Umbilical cord (tissue), 2 donors: ENCODE measurements at places on chromosomes 12 and 14. TPM values are rescaled to one million over a fixed set of nuclear protein-coding genes. Genes with fewer than 3 reads are reported as not detected.

- no peak for DNase-seq
These were observed 101.8 kb downstream of the CMKLR1 start for GRCh38 chr12:108237272-108237671.

GLIPR1L2 gene
- total RNA-seq, result 2.9 TPM

DNA sequence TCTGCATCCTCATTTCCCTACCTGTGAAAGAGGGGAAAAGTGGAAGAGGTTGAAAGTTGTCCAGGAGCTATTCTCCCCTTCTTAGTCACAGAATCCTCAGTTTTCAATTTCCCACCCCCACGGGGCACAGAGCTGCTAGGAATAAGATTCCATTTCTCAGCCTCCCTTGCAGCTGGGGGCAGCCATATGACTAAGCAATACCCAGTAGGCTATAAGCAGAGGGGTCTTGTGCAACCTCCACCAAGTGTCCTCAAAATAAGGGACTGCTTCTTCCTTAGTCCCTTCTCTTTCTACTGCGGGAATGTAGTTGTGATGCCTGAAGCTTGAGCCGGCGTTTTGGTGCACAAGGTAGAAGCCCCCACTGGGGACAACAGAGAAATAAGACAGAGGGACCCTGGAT lies 40.9 kb downstream of the VWF start:
- no peak for DNase-seq

DNA sequence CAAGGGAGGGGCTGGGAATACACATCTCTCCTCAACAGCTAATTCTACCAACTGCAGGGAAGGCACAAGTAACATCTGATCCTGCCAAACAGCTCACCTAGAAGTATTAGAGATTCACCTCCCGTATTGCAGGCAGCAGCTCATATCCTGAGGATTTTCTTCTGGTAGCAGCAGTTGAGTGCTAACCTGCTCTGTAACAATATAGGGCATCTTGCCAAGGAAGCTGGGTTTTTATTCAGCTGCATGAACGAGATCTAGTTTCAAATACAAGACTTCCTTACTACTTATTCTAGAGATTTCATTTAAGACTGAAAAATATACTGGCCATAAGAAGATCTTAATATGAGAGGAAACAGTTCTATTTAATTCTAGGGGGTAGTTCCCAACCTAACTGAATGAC lies 261.4 kb upstream of the USP15 start:
- DNase-seq, result no peak

GRCh38 chr14:102695167-102695555 lies 82.1 kb upstream of the TRAF3 start:
- no peak for DNase-seq

DNA sequence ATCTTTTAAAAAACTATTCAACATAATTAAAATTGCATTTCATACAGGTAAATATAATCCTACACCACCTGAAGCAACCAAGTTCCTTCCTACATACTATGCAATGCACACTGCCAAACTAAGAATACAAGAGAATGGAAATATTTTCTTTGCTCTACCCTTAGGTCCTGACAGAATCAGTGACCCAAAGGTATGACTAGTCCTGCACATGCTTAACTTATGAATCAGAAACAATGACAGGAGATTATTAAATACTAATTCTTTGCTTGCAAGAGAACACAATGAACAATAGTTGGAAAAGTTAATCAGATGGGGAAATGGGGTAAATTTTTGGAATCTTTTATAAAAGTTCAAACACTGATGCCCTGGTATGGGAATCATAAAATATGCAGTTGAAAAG lies 220.1 kb downstream of the SOX5 start:
- DNase-seq, result no peak

DNA sequence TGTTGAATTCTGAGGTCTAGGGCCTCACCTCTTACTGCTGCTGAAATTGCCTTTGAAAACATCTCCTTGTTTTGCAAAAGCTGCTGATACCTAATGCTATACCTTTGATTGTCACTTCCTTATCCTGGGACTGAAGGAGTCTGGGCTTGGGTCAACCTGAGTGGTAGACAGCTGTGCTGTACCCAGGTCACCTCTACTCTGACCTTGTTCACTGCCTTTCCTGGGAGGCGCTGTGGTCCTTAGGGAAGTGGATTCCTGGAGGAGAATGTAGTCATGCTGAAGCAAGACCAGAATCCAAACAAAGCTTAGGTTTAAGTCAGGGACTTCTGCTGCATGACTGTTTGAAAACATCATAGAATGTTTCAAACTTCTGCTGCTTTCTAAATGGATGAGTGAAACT lies 191.4 kb downstream of the SNAPC1 start:
- no peak for DNase-seq

POU6F1 gene
- 7.2 TPM for total RNA-seq

SLC6A15 gene
- 13.7 TPM for total RNA-seq

DNA sequence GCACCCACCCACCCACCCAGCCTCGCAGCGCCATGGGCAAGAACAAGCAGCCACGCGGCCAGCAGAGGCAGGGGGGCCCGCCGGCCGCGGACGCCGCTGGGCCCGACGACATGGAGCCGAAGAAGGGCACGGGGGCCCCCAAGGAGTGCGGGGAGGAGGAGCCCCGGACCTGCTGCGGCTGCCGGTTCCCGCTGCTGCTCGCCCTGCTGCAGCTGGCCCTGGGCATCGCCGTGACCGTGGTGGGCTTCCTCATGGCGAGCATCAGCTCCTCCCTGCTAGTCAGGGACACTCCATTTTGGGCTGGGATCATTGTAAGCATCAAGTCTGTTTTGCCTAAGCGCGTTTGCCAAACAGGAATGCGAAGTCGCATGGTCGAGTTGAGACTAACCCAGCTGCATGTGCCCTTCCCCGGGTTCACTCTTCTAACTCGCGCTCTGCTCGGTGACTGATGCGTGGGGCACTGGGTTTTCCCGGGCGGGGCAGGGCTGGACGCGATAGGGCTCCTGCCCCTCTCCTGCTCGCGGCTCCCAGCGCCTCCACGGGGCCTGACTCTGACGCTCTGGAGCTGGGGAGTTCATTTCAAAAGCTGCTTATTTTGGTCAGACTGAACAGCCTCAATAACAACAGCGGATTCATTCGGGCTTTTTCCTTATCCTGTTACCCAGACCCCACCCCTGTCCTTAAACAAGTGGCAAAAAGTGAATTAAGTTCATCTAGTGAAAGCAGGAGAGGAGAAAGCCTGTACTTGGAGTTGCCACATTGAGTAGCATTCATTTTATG lies 458 bp downstream of the SSPN start:
- DNase-seq, result peak; percentile 80
